ENCODE measurements at places on chromosomes 2 and 18.

DNA sequence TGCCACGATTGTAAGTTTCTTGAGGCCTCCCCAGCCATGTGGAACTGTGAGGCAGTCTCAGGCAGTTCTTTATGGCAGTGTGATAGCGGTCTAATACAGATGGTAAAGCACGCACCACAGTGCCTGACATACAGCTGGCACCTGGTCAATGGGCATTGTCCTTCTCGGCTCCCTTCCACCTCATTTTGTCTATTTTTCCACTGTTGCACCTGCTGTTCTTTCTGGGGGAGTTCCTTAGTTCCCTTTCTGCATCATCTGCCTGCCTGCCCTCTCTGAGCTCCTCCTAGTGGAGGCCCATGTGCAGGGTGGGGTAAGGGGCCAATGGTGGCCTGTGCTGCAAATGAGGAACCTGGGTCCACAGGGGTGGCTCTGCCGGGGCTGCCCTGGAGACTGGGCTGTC lies 157.6 kb downstream of the LPIN1 start:
- DNase-seq: no peak

GRCh38 chr18:73151086-73151485 lies 283.3 kb upstream of the NETO1 start:
- DNase-seq: no peak

GRCh38 chr2:106572541-106573450 lies 85.6 kb downstream of the CD8B2 start:
- peak; percentile 19 for DNase-seq

DNA sequence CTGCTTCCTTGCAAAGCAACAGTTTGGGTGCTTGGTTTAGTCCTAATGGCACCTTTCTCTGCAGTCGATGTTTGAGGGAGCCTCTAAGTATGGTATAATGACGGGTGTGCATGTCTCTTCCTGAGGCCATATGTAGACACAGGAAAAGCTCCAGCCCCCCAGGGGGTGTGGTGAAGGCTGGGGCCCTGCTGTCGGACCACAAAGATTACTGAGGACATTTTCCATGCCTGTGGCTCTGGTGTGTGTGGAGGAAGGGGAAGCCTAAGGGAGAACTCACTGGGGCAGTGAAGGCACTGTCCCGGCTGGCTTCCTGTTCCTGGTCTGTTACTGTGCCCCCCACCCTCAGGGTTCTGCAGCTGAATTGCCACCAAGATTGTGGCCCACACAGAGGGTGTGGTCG lies 187.1 kb downstream of the FHOD3 start:
- DNase-seq: no peak

DNA sequence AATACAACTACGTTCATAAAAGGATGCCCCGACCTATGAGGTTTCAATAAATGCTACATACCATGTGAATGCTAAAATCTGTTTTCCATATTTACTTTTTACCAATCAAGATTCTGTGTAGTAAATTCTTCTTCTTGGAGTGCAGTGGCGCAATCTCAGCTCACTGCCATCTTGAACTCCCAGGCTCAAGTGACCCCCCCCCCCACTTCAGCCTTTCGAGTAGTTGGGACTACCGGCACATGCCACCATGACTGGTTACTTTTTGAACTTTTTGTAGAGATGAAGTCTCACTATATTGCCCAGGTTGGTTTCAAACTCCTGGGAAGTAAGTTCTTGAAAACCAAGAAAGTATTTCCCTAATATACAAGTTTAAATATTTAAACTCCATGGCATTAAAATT lies 14.4 kb upstream of the USP34 start:
- DNase-seq: no peak
